ENCODE measurements at places on chromosomes 1 and 21. TPM values are rescaled to one million over a fixed set of nuclear protein-coding genes. Genes with fewer than 3 reads are reported as not detected.

- DNase-seq: no peak
Observed at GRCh38 chr1:174858301-174858700, 141.4 kb upstream of the CACYBP start.

DNA sequence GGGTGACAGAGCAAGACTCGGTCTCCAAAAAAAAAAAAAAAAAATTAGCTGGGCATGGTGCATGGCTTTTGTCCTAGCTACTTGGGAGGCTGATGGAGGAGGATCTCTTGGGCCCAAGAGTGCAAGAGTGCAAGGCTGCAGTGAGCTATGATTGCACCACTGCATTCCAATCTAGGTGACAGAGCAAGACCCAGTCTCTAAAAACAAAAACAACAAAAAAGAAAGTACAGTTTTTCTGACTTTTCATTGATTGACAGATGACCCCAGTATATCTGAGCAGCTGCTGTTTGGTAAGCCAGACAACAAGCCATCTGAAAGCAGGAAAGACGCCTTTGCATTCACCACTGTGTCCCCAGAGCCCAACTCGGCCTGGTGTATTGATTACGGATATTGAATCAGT is 10.9 kb upstream of the DPT start:
- DNase-seq: no peak

DNA sequence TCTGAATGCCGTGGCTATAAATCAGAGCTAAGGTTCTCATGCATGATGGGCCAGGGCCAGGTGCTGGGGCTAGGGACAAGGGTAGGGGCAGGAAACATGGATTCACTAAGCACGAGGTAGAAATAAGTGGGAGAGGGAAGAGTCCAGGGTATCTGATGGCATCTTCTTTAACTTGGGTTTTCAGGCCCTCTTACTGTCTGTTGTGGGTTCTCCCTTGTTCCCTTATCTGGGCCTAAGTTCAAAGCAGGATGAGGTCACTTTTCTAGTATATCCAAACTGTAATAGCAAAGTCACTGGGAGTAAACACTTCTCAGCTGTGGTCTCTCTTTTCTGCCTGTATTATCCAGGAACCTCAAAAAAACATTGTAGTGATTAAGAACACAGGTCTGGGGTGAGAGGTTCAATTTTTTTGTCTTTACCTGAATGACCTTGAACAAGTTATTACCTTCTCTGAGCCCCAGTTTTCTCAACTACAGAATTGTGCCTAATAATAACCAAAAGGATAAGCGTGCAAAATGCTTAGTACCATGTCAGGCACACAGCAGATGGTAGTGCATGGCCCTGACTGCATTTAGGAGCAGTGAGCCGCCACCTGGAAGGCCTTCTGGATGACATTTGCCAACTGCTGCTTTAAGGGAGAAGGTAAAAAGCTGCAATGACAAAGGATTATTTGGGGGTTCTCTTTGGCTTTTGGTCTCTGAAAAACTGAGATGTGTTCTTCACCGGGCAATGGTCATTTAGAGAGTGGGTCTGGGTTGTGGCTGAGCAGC is 53.6 kb upstream of the A3GALT2 start:
- no peak for DNase-seq

GRCh38 chr1:240598216-240599001 is 13.5 kb downstream of the GREM2 start:
- no peak for DNase-seq

DNA sequence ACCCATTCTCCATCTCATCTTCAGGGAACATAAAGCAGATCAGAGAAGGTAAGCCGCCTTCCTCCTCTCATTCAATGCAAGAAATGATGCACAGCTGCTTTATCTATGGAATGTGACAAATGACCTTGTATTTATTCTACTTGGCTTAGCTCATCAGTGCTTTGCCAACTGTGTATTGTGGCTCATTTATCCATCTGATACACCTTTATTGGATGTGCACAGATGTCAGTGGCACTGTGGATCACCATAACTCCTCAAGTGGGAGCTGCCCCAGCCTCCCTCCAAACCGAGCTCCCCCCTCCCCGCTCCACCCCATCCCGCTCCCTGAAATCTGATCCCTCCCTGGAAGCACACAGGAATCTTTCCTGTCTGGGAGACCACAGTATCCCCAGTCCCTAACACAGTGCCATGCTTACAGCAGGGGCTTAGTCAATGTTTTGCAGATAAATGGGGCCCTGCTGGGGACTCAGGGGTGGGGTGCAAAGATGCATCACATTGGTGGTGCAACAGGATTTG is 156.0 kb upstream of the RAB4A start:
- DNase-seq: no peak

DNA sequence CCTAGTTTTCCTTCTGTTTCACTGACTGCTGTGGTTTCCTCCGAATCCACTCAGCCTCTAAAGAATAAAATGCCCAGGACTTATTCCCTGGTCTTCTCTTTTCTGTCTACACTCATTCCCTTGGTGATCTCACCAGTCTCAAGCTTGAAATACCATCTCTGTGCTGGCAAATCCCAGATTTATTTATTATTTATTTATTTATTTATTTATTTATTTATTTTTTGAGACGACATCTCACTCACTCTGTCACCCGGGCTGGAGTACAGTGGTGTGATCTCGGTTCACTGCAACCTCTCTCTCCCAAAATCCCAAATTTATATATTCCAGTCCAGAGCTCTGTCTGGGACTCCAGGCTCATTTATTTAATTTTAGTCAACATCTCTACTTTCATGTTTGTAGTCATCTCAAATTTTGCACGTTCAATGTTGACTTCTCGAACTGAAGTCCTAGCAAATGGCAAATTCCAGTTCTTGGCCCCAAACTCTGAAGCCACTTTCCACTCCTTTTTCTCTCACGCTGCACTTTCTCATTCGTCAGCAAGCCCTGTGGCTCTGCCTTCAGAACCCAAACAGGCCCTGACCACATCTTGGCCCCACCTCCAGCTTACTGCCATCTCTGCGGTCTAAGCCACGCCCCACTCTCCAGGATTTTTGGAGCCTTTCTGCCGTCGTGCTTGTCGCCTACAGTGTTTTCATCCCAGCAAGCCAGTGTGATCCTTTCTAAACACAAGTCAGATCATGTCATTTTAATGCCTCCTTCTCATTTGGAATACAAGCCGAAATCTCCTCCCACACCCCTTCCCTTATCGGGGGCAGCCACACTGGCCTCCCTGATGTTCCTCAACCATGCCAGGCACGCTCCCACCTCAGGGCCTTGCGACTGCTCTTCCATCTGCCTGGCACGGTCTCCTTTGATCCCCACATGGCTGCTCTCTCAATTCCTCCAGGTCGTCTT is 14.2 kb upstream of the TENT5B start:
- no peak for DNase-seq

- DNase-seq: no peak
Observed at GRCh38 chr1:20538227-20538626, 14.1 kb upstream of the FAM43B start.

DNA sequence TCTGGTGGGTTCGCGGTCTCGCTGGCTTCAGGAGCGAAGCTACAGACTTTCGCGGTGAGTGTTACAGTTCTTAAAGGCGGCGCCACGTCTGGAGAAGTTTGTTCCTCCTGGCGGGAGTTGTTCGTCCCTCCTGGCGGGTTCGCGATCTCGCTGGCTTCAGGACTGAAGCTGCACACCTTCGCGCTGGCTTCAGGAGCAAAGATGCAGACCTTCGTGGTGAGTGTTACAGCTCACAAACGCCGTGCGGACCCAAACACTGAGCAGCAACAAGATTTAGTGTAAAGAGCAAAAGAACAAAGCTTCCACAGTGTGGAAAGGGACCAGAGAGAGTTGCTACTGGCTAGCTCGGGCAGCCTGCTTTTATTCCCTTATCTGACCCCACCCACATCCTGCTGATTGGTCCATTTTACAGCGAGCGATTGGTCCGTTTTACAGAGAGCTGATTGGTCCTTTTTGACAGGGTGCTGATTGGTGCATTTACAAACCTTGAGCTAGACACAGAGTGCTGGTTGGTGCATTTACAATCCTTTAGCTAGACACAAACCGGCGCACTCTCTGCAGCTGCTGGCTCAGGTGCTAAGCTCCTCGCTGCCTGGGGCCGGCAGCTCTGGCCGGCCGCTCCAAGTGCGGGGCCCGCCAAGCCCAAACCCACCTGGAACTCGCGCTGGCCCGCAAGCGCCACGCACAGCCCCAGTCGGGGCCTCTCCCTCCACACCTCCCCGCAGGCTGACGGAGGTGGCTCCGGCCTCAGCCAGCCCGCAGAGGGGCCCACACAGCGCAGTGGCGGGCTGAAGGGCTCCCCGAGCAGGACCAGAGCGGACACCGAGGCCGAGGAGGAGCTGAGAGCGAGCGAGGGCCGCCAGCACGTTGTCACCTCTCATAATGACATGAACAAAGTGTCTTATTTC is 172.8 kb upstream of the KCTD3 start:
- DNase-seq: no peak

GRCh38 chr1:56625819-56626440 is 19.2 kb upstream of the PRKAA2 start:
- no peak for DNase-seq

- no peak for DNase-seq
Observed at GRCh38 chr1:90313778-90314177, 318.9 kb downstream of the ZNF326 start.

- no peak for DNase-seq
Observed at GRCh38 chr1:10905841-10906655, 106.4 kb upstream of the TARDBP start.

- no peak for DNase-seq
Observed at GRCh38 chr1:117271959-117272358, 61.2 kb upstream of the VTCN1 start.

GRCh38 chr1:208089761-208090370 is 154.3 kb downstream of the PLXNA2 start:
- no peak for DNase-seq

GRCh38 chr21:38993561-38993960 is 187.8 kb downstream of the ETS2 start:
- no peak for DNase-seq

- DNase-seq: no peak
Observed at GRCh38 chr1:92804721-92805201, 19.9 kb upstream of the EVI5 start.

MAP1LC3C gene
- not detected for total RNA-seq

GJB4 gene
- not detected for total RNA-seq

TARBP1 gene
- total RNA-seq: 40.0 TPM

TNFRSF1B gene
- total RNA-seq: 294 TPM

CHIT1 gene
- 0.41 TPM for total RNA-seq

HSF2BP gene
- 0.21 TPM for total RNA-seq

UQCRHL gene
- 1.6 TPM for total RNA-seq

All from activated CD8-positive, alpha-beta memory T cell treated with anti-CD3 and anti-CD28 coated beads, Interleukin-2, amount 10 ng/mL, durations not matched to agents 7 days and 5 days (primary cell).